ENCODE measurements at places on chromosomes 1 and 21.

GRCh38 chr1:56566994-56567393, 12.4 kb downstream of the PLPP3 start:
- no peak for DNase-seq

GRCh38 chr1:92442351-92442750, 44.4 kb downstream of the GFI1 start:
- no peak for DNase-seq

DNA sequence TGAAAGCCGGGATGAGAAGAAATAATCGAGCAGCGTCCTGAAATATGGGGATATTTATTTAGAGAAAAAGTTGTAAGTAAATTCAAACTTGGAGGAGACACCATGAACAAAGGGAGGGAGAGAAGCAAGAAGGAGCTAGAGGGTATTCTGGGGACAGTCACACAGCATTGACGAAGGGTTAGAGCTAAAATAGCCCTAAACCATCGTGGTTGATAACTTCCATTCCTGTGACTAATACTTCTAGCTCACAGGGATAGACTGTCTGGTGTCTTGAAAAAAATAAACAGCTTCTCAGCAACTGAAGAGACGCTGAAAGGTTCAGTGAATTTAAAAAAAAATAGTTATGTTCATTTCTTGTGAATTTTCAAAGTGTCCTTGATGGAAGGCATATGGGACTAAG, 86.7 kb downstream of the LRRC53 start:
- DNase-seq, result no peak

DNA sequence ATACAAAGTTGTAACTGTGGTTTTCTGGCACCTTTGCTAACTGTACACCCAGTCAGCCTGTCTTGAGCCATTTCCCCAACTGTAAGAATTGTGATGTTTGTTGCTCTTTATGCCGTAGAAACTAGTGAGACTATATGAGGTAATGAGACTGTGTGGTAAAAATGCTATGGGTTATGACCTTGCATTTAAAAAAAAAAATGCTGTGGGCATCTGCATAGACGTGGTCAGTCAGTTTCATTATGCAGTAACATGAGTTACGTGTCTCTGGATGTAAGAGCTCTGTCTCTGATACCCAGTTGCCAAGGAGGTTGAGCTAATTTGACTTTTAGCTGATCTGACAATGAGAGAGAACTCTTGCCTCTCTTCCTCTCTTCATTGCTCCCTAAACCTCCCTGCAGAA, 80.6 kb upstream of the LAMC2 start:
- DNase-seq, result no peak

- peak; percentile 86 for DNase-seq
These were observed 426.7 kb upstream of the RUNX1 start for GRCh38 chr21:35475762-35476161.

- peak; percentile 54 for DNase-seq
These were observed 2.4 kb downstream of the CEPT1 start for GRCh38 chr1:111142356-111142975.

DNA sequence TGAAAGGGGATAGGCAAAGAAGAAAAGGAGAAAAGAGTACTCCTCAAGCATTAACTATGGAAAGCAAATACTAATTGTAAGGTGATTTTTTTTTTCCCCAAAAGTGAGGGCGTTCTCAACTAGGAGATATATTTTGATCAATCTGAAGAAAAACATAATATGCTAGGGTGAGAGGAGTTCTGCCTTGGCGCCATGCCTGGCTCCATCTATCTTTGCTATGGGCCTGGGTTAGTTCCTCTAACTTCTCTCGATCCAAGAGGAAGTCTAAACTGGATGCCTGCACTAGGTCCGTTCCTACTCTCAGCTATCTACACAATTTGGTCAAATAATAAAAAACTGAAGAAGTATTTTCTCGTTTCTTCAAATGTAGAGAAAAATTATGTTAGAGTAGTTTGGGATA, 20.5 kb downstream of the CNN3 start:
- DNase-seq, result no peak

GRCh38 chr1:210758261-210758660, 375.7 kb downstream of the KCNH1 start:
- DNase-seq, result no peak

- peak; percentile 75 for DNase-seq
These were observed 113.7 kb upstream of the SLC35F3 start for GRCh38 chr1:233790662-233791371.

DNA sequence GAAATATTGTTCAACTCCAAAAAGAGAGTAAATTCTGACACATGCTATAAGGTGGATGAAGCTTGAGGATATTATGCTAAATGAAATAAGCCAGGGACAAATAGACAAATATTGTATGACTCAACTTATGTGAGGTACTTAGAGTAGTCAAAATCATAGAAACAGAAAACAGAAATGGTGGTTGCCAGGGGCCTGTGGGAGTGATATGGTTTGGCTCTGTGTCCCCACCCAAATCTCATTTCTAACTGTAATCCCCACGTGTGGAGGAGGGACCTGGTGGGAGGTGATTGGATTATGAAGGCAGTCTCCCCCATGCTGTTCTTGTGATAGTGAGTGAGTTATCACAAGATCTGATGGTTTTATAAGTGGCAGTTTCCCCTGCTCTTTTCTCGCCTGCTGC, 24.7 kb upstream of the DISP1 start:
- no peak for DNase-seq

- DNase-seq, result peak; percentile 52
These were observed 6.1 kb upstream of the GCSAML start for GRCh38 chr1:247542811-247543210.

- no peak for DNase-seq
These were observed 50.5 kb upstream of the PRRC2C start for GRCh38 chr1:171434717-171435346.

- no peak for DNase-seq
These were observed 52.3 kb upstream of the LBR start for GRCh38 chr1:225479996-225480720.

GRCh38 chr21:46100426-46100825, 2.5 kb downstream of the COL6A2 start:
- no peak for DNase-seq

- DNase-seq, result no peak
These were observed 484.9 kb downstream of the SETD4 start for GRCh38 chr21:35575280-35575915.

- DNase-seq, result no peak
These were observed 187.3 kb downstream of the SLC44A5 start for GRCh38 chr1:75423616-75424015.

GRCh38 chr21:44330698-44331097, 8.5 kb downstream of the CFAP410 start:
- DNase-seq, result no peak

DNA sequence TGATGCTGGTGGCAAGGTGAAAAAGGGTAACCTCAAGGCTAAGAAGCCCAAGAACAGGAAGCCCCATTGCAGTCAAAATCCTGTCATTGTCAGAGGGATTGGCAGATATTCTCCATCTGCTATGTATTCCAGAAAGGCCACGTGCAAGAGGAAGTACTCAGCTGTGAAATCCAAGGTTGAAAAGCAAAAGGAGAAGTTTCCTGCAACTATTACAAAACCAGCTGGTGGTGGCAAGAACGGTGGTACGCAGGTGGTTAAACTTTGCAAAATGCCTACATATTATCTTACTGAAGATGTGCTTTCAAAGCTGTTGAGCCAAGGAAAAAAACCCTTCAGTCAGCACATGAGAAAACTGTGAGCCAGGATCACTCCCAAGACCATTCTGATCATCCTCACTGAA, 13.7 kb upstream of the VPS45 start:
- DNase-seq, result peak; percentile 30

- no peak for DNase-seq
These were observed 345.5 kb downstream of the SMYD3 start for GRCh38 chr1:246161626-246162025.

- no peak for DNase-seq
These were observed 29.1 kb downstream of the ARID1A start for GRCh38 chr1:26724926-26725325.

DNA sequence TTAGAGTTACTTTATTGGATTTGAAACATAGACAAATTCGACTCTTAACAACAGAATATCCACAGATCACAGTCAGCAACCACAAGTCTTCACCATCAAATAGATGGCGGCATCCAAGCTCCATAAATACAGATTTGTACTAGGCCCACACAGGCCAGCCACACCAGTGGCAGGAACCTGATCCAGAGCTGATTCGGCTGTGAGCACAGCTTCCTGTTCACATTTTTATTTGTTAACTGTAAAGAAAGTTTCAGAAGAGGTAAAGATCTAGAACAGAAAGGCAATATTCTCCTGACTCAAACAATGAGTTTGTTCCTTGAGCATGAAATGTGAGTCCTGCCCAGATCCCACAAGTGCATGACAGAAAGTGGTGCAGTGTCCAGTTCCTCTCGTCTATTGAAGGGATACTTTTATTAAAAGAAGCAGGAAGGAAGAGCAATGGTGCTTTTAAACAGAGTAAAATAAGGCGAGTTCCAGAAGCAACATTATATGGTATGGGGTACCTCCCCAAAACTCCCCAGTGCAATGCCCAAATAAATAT, 205.8 kb downstream of the SLC45A1 start:
- DNase-seq, result no peak

DNA sequence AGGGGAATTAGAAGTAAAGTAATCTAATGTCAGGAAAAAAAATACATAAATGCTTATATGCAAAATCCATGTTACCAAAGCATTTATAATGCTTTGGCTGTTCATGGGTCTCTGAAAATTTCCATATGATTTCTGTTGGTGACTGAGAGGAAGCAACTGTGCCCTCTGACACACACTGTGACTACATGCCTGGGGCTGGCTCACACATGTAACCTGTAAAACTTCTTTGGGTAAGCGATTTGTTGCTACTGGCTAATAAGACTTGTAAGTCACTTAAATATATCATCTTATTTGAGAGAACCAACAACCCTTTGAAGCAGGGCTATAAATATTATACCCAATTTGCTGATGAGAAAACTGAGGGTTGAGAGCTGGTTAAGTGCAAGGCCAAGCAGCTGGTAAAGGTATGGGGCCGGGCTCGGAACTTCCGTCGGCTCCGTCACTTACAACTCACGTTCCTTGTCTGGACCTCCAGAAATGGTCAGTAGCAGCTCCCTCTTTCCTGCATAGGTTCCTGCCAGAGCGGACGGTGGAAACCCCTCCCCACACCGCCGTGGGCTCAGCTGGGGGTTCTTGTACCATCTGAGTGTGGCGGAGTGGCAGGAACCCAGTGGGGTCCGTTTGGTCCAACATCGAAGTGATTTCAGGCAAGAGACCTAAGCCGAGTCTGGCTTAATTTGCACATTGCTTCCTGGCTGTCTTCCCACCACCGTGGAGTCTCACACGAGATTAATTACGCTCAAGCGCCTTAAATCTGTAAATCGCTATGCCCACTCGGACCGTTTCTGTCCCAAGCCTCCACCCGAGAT, 714 bp downstream of the DFFA start:
- DNase-seq, result peak; percentile 51

DNA sequence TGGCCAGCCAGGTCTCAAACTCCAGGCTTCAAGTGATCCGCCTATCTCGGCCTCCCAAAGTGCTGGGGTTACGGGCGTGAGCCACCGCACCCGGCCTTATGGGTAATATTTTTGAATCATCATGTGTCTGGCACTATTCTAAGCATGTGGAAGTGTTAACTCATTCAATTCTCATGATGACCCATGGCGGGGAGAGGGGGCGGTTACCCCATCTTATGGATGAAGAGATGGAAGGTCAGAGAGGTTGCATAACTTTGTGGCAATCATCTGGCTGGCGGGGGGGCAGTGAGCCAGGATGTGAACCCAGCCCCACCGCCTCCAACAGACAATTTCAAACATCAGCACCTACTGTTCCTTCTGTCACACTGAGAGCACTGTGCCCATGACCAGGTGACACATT, 11.5 kb upstream of the TAS1R2 start:
- DNase-seq, result no peak
